LHCN-M2 (cell line): ENCODE measurements at places on chromosomes 2 and 18.

- DNase-seq: no peak
Observed at GRCh38 chr18:9619990-9620389, 5.6 kb upstream of the PPP4R1 start.

- DNase-seq: no peak
Observed at GRCh38 chr2:172826522-172826921, 90.9 kb downstream of the RAPGEF4 start.

DNA sequence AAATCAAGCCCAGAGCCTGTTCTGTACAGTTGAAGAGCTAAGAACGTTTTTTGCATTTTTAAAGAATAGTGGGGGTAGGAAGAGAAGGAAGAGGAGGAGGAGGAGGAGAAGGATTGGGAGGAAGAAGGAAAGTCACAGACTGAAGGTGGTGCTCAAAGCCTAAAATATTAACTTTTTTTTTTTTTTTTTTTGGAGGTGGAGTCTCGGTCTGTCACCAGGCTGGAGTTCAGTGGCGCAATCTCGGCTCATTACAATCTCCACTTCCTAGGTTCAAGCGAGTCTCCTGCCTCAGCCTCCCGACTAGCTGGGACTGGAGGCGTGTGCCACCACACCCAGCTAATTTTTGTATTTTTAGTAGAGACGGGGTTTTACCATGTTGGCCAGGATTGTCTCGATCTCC is 18.3 kb upstream of the KLHL29 start:
- no peak for DNase-seq

- peak; percentile 77 for DNase-seq
Observed at GRCh38 chr18:74249181-74249968, 42.4 kb downstream of the CYB5A start.

GRCh38 chr18:55774505-55774904 is 186.5 kb upstream of the TCF4 start:
- DNase-seq: no peak

DNA sequence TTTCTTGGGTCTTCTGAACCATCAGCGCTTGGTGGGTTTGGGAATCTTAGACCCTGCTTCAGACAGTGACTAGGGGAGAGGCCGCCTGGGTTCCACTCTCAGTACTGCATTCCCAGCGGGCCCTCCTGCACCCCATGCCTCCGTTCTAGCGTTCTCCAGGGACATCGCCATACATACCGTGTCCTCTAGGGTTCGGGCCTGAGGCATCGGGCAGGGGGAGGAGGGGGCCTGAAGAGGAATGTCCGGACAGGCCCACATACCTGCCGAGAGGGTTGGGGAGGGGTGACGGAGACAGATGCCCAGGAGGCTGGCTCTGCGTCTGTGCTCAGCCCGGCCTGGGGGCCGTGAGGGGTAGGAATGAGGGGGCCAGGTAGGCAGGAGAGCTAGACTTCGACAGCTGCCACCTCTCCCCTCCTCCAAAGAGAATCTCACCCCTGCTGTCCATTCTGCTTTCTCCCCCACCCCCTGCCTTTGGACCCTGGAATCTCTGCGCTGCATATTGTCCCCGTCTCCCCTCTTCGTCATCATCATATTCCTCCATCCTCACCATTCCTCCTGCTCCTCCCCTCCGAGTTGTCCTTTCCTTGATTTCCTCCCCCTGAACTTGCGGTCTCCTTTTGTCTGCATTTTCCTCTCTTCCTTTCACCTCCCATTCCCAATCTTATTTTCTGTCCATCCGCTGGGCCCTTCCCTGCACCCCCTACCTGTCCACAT is 7.8 kb upstream of the WNT10A start:
- DNase-seq: no peak

- DNase-seq: no peak
Observed at GRCh38 chr2:85914922-85915321, 26.1 kb upstream of the ST3GAL5 start.

GRCh38 chr2:217367464-217367863 is 507.6 kb upstream of the TNP1 start:
- no peak for DNase-seq

DNA sequence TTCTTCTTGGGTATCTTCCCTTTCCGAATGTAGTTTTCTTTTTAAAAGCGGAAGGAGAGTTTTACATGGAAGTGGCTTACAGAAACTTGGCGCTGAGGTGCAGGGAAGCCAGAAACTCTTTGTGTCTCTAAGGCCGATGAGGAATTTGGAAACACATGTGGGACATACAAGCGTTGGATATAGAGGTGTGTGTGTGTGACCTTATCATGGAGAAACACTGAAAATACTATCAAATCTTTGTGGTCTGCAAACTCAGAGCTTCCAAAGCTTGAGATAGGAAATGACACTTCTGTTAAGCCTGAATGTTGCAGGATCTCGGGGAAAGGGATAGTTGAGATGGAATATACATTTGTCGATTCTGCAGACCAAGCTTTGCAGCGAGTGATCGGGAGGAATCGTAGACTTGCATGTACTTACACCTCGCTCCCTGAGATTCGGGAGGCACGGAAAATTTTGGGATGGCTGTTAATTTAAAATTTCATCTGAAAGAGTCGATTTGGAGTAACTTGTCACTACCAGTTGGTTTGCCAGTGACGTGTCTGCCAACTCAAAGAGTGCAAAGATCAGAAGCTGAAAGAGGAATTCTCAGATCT is 1.0 kb downstream of the NAB1 start:
- DNase-seq: no peak

GRCh38 chr2:85353876-85354285 is 447 bp downstream of the RETSAT start:
- peak; percentile 23 for DNase-seq

DNA sequence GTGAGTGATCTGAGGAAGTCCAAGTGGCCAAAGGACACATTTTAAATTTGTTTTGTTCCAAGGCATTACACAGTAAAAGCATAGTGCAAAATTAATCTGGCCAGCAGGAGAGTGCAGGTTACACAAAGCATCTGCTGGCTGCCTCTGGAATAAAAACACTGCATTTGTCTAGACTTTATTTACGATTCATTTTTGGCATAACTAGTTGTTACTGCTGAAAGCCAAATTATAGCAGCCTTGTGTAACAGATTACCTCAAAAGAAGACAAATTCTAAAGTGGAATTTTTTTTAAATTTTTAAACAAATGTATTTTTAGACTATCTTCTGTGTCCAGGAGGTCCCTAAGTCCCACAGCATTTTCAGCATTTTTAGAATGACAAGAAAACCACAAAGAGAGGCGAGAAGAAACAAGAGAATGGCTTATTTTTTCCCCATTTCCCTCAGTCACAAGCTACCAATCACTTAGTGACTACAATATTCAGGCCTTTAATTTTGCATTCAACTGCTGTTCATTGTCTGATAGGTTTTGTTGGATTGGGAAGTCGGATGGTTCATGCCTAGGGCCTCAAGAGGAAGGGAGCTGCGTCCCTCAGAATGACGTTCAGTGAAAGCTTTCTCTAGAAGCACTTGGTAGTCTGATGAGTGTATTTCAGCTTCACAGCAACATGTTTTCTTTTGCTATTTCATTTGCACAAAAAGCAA is 46.0 kb downstream of the TMEFF2 start:
- peak; percentile 71 for DNase-seq

GRCh38 chr2:102674836-102675235 is 55.5 kb downstream of the SLC9A2 start:
- DNase-seq: no peak

- no peak for DNase-seq
Observed at GRCh38 chr2:240865391-240865790, 3.2 kb upstream of the AGXT start.

GRCh38 chr2:222465746-222466145 is 41.4 kb downstream of the SGPP2 start:
- DNase-seq: no peak

- peak; percentile 23 for DNase-seq
Observed at GRCh38 chr2:195319548-195320412, 337.2 kb upstream of the SLC39A10 start.

DNA sequence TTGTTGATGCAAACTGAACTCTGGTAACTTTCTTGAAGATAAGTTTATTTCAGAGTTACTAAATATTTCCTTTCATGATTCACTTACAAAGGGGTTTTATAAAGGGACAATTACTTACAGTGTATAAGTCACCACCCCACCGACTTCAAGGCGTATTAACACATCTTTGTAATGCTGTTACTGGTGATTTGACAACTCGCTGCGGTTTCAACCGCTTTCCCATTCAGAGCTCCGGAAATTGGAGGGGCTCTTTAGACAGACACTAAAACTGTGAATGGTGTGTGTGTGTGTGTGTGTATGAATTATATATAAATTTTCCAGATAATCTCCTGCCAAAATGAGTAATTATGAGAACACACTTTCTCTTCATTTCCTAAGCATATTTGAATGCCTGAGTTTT is 4.9 kb downstream of the TM4SF20 start:
- DNase-seq: no peak

GRCh38 chr2:20661421-20662307 is 5.3 kb upstream of the GDF7 start:
- peak; percentile 66 for DNase-seq

GRCh38 chr18:46031741-46032140 is 40.3 kb downstream of the PSTPIP2 start:
- DNase-seq: no peak

DNA sequence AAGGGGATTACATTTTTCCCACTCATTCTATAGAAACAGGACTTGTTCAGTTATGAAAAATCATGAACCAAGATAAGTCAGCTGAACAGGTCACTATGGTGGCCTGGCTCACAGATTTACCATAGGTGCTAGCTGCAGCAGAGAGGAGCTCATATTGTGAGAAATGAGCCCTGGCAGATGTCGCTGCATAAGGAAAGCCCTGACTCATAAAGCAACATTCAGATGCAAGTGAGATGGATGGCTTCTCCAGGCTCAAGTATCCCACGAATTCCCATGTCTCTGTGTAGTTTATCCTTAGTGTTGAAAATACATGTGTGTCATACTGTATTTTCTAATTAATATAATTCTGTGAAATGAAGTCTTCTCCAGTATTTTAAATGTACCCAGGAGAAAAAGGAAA is 115.0 kb upstream of the LHCGR start:
- no peak for DNase-seq

- DNase-seq: no peak
Observed at GRCh38 chr2:69477627-69478026, 40.4 kb upstream of the NFU1 start.

- DNase-seq: no peak
Observed at GRCh38 chr2:187528042-187528441, 26.2 kb downstream of the TFPI start.

- DNase-seq: peak; percentile 79
Observed at GRCh38 chr2:98909317-98910211, 26.5 kb downstream of the CRACDL start.

- no peak for DNase-seq
Observed at GRCh38 chr18:79943608-79944125, 7.8 kb downstream of the SLC66A2 start.

DNA sequence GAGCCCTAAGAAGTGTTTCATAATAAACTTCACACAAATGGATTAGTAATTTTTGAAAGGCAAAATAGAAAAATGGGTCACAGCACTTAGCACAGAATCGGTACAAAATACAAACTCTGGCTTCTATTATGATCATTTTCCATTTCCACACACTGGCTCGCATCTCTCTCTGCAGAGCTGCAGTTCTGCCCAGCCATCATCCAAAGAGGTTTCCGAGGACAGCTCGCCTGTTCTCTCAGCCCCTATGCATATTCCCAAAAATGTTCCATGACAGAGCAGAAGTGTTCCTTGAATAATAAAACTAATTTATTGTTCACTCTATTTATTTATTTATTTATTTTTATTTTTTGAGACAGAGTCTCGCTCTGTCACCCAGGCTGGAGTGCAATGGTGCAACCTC is 115.6 kb downstream of the AP1S3 start:
- DNase-seq: no peak

- DNase-seq: no peak
Observed at GRCh38 chr2:174343623-174344455, 9.1 kb downstream of the SP9 start.

DNA sequence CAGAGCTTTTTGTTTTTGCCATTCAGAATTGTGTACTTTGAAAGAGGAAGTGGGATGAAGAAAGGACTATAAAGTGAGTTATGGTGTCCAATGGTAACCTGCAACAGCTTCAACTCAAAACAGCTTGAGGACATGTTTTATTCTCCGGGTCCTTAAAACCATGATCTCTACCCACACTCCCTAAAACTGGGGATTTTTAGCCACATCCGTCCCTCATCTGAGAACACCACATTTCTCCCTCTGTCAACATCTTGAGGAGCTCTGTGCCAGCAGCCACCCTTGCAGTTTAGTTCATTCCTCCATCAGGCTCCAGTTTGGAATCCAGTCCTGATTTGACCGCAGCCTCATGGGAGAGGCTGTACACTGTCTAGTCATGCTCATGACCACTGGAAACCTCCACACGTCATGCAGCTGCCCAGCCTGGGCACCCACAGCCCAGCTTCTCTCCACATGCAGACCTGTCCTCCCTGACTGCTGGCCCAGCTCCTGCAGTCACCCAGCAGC is 62.6 kb downstream of the C18orf63 start:
- no peak for DNase-seq

DNA sequence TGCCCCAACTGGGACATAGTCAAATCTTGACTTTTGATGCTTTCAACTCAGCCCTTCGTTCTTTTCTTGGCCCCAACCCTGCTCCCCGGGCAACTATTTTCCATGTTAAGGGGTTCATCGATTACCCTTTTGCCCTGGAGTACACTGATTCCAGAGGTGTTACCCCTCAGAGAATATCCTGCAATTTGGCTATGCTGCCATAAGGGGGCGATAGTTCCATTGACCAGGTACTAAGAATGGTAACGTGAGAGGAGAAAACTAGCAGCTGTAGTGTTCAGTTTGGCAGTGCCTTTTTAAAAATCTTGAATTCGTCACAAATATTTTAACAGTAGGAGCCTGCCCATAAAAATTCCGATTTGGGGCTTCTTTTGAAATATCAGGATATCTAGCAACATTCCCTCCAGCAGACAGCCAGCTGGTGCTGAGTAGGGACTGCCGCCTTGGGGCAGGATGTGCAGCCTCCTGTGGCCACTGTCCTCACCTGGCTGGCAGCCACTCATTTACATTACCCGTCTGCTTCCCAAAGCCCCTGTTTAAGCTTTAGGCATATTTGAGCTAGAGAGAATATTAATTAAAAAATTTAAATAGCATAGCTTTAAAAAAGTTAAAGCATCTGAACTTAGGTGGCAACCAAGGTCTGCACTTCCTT is 146.3 kb upstream of the SKOR2 start:
- no peak for DNase-seq

DNA sequence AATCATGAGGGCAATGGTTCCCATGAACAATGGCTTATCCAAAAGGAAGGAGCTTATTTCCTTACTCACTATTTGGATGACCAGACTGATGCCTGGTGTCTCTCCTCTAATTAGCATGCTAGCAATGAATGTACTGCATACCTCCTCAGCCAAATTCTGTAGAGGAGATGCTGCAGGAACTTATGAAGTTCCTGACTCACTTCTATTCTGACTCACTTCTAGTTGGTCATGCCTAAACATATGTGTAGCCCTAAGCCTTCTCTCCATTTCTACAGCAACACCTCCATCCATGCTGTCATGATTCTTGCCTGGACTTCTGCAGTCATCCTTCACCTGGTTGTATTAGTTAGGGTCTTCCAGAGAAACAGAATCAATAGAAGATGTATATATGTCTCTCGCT is 59.9 kb upstream of the MRPS9 start:
- no peak for DNase-seq

- DNase-seq: peak; percentile 62
Observed at GRCh38 chr2:118221536-118222272, 133.4 kb downstream of the INSIG2 start.
